Cardiac septum (tissue), 1 donor: ENCODE measurements at places on chromosomes 12 and 14. TPM values are rescaled to one million over a fixed set of nuclear protein-coding genes. Genes with fewer than 3 reads are reported as not detected.

DNA sequence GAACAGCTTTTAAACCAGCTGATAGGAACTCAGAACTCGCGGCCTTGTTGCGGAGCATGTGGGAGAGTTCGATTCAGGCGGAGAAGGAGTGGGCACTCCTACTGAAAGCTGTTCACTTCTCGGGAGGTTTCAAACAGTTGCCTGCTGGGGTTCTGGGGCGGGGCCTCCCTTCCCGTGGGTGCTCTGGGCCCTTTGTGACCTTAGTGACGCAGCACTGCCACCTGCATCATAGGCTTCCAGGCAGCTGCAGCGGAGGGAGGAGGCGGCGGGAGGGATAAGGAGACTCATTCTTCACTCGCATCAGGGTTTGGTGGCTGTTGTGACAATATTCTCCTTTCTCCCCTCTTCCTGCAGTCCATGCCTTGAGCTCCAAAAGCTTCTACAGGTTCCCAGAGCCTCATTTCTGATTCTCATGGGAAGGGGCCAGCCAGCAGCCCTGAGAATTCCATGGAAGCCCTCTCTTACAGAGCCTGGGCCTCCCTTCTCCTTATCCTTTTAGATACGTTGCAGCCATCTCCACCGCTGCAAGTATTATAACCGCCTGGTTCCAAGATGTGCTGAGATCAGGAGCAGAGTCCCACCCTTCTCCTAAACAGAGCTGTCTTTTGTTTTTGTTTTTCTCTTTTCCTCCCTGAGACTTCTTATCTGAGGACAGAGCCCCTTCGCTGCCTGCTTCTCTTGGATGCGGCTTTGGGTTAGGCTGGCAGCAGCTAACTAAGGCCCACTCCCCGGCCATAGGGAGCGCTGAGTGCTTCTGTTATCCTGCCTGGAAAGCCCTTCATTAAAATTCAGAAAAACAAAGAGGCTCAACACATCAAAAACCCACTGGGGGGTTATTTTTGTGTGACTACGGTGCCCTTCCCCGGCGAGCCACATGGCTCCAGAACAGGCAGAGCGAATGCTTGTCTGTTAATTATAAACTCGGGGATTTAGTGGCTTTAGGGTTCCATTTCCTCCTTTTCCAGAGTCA lies 67.6 kb upstream of the GPATCH2L start:
- no peak for DNase-seq

- no peak for DNase-seq
Measured at GRCh38 chr12:105036937-105037649, 47.2 kb downstream of the ALDH1L2 start.

DNA sequence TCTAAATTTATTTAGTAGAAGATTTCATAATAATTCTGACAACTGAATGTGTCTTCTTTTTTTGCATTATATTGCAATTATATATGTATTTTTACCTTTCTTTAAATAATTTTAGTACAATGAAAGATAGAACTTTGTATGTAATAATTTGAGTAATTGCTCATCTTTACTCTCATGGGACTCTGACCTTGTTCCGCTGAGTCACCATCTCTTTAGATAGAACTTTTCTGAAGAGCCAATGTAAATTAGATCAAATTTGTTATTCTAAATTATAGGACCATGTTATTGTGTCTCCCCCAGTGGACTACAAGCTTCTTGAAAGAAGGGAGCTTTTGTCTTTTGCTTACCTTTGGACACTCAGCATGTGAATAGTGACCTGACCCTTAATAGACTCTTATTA lies 96.1 kb downstream of the TRHDE start:
- DNase-seq: no peak

DNA sequence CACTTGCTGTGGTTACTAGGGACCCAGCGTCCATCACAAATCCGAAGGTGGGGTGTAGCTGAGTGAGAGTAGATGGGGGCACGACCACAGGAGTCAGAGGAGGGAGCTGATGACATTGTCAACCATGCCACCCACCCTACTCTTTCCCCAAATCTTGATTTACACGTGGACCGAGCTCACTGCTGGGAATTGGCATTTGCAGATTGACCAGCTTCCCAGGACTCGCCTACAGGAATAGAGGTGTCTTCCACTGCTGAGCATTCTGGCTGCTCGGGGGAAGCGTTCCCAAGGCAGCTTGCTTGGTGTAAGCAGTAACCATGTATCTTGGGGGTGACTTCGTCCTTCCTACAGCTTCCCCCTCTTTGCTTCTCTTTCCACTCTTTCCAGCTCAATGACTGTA lies 353 bp upstream of the PTPRR start:
- no peak for DNase-seq

DNA sequence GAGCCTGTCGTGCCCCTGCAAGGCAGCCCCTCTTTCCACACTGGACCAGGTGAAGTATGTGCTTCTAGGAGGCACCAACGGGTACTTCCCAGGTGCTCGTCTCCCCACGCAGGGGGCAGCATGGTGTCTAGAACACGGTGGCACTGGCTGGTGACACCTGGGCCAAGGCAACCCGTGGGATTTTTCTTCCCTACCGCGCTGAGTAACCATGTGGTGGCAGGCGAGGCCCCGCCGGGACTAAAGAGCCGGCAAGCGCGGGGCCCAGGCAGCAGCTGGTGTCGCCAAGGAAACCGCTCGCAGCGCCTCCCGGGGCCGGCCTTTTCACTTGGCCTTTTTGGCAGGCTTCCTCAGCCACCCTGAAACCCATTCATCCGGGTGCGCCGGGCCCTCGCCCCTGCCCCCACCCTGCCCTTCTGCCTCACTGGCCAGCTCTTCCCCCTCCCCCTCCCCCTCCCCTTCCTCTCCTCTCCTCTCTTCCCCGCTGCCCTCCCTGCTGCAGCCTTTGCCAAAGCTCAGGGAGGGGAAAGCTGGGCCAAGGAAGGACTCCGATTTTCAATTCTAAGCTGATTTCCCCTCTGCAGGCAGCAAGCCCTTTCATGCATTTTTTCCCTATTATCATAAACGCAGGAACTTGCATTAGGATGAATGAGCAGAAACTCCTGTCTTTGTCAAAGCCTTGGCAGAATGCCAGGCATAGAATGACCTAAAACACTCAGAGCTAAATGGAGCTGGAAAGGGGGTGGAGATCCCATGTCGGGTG lies 81.2 kb downstream of the IRF2BPL start:
- peak; percentile 93 for DNase-seq

GRCh38 chr12:115394496-115395220 lies 710.7 kb upstream of the TBX3 start:
- no peak for DNase-seq

GRCh38 chr14:61438860-61439765 lies 117.7 kb downstream of the PRKCH start:
- DNase-seq: no peak

- DNase-seq: no peak
Measured at GRCh38 chr12:90128526-90128925, 419.9 kb upstream of the ATP2B1 start.

- no peak for DNase-seq
Measured at GRCh38 chr14:23117371-23118020, 1.6 kb downstream of the CEBPE start.

DNA sequence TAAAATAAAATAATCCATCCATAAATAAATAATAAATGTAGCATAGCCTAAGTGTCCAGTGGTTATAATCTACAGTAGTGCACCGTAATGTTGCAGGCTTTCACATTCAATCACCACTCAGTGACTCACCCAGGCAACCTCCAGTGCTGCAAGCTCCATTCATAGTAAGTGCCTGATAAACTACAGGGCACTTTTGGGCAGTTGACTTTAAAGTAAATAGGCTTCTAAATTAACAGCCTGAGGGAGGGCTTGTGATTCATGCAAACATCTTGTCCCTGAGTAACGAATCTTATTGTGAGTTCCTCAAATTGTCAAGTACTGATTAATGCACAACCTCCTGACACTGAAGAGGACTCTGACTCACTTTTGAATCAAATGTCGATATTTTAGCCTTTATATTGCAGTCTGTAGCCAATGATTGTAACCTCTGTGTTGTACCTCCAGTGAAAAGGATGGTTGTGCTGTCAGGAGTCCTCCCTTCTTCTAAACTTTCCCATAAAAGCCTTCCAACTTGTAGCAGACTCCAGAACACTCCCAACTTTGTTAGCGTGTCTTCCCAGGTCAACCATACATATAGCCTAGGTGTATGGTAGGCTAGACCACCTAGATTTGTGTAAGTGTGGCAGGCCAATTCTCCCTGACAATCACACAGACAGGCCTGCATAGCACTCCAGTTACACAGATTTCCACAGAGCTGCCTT lies 55.0 kb upstream of the BICD1 start:
- no peak for DNase-seq

GRCh38 chr12:3172124-3173007 lies 95.2 kb downstream of the TSPAN9 start:
- DNase-seq: no peak

- DNase-seq: no peak
Measured at GRCh38 chr14:50985124-50985858, 41.0 kb upstream of the PYGL start.

DNA sequence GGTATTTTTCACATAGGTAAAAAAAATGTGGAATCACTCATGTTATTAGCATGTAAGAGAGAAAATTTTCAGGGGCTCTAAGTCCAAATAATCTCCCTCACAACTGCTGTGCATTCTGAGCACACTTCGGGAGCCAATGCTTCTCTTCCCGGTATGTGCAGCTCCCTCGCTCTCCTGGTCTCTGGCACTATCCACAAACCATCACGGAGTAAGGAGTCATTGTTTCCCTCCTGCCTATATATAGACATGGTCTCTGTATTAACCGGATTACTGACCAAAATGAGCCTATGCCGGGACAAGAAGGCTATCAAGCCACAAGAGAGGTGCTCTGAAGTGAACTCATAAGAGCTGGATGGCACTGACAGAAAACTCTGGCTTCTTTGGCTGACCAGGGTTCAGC lies 13.4 kb downstream of the HECTD4 start:
- DNase-seq: no peak

GRCh38 chr12:47271800-47272239 lies 192.1 kb upstream of the AMIGO2 start:
- DNase-seq: no peak

GRCh38 chr12:53751336-53752191 lies at the start of gene CISTR:
Gene CISTR (minus strand): TSS chr12:53751979.
- DNase-seq: no peak

- DNase-seq: no peak
Measured at GRCh38 chr12:51874000-51874399, 13.9 kb upstream of the ANKRD33 start.

- DNase-seq: no peak
Measured at GRCh38 chr12:62078020-62078419, 182.2 kb upstream of the USP15 start.

DNA sequence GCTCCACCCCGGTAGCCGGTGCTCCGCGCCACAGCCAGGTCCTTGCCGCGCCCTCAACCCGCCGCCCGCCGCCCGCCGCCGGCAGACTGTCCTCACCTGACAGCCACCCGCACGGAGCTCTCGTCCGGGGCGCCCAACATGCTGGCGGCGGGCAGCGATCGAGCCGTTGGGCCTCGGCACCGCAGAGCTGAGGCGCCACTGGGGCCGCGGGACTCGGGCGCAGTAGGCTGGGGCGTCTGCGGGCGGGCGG lies 164 bp downstream of the KIF21A start:
- no peak for DNase-seq

- DNase-seq: no peak
Measured at GRCh38 chr12:22981711-22982110, 356.7 kb downstream of the ETNK1 start.

- peak; percentile 31 for DNase-seq
Measured at GRCh38 chr12:227923-228845, 14.2 kb upstream of the SLC6A12 start.

DNA sequence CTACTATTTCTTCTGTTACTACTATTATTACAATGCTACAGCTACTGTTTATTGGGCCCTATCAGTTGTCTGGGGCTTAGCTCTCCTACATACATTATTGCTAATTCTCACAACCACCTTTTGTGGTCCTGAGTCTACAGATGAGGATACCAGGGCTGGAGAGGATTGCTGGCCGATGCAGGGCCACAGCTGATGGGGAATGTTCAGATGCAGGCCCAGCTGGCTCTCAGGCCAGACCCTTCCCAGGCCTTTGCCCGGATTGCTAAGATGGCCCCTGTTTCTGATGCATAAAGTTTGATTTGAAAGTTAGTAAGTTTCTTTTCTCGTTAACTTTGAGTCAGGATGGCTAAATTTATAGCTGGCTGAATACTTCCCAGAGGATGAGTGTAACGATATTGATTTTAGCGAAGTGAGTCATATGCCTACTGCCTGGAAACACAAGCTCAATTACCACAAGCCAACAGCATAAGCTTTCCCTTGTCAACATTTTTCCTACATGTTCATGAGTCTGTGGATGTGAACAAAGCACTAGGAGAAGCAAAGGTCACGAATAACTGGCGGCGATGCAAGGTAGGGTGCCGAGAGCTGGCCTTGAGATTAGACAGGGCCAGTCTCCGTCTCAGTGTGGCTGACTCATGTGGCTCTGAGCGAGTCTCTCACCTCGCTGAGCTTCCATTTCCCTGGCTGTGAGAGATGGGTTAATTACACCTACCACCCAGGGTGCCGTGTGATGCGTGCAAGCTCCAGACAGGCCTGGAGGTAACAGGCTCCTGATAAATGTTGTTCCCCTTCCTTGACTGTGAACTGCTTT lies 111.0 kb downstream of the BEGAIN start:
- DNase-seq: no peak

- no peak for DNase-seq
Measured at GRCh38 chr12:242496-242895, 20.1 kb downstream of the SLC6A13 start.

DNA sequence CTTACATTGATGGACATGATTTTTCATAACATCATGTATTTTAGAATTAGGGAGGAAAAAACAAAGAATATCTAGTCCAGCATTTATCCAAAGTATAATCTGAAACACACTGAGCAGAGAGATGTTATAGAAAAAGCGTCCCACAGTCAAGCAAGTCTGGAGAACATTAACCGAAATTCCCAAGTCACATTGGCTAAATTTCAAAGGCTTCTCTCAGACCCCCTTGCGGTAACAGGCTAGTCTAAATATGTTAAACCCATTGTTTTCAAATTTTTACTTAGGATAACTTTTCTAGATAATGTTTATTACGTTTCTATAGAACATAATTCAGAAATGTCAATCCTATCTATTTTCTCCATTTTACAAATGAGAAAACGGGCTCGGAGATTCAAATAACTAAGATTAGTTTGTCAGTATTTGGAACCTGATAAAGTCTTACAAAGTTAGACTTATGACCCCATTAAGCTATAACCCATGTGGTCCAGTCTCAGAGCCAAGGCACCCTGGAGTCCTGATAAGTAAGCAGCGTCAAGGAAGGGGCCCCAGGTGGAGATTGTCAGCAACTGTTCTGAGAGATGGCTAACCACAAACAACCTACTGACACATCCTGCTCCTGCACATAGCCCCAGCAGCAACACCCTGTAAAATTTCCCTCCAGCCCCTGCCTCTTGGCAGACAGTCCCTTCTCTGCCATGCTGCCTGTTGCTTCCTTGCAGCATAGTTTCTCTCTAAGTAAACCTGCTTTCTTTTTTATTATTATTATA lies 220.6 kb upstream of the TMEM260 start:
- DNase-seq: no peak

GRCh38 chr12:13950502-13950901 lies 30.9 kb downstream of the GRIN2B start:
- DNase-seq: no peak

The RASSF9 gene
- total RNA-seq: 9.1 TPM

The PAPLN gene
- total RNA-seq: 1.3 TPM

The BDKRB2 gene
- total RNA-seq: 0.57 TPM

The RND1 gene
- total RNA-seq: 0.62 TPM

The EFCAB11 gene
- 1.9 TPM for total RNA-seq

The UNC79 gene
- 0.51 TPM for total RNA-seq

The CEP128 gene
- total RNA-seq: 3.0 TPM

The RIPK3 gene
- 3.5 TPM for total RNA-seq
